ENCODE measurements at places on chromosomes 5 and 9.

GRCh38 chr5:170470275-170470674 is 33.5 kb upstream of the KCNIP1 start:
- DNase-seq: no peak

DNA sequence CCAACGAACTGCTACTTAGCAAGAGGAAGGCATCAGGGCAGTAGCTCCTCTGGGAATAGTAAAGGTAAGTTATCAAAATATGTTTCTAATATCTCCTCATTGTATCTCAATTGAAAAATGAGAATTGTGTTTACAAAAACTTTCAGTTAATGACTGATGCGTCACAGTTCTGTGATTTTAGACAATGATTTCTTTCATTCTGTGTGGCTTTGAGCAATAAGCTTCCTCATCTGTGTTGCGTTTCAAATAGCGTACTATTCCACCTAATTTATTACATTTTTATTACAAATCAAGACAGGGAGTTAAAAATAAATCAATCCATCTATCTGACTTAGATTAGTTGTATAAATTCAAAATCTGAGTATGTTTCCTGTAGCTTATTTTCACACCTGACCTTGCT is 145.0 kb downstream of the CAAP1 start:
- no peak for DNase-seq

DNA sequence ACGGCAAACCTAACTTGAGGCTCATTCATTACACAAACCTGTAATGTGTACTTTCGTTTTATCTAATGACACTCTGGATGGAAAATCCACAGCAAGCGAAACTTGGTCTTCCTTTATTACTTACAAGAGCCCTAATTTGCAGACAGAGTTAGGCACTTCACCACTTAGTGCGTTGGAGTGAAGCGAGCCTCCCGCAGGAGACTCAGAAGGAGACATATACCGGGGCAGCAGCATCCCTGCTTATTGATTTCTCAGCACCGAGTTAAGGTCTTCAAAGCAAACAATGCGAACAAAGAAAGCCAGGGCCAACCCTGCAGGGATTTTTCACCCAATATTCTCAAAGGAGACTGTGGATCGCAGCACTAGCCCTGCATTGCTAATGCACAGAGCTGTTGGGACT is 28.6 kb downstream of the LSM11 start:
- no peak for DNase-seq

- DNase-seq: peak; percentile 73
Observed at GRCh38 chr9:22211588-22212360, 202.7 kb upstream of the CDKN2B start.

DNA sequence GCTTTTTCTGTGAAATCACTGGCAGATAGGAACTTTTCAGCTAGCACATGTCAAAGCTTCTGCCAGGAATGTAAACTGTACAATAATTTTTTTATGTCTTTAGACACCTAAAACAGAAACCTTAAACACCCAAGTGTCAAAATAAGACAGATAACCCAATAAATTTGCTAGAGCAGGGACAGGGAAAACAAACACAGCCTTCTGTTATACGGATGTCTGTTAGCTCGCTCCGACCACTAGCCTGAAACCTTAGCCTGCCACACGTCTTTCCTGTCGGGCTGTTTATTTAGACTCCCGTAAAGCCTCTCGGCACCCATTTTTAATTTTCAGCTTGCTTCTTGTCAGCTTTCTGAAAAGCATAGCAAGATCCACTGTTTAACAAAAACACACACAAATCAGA is 355.4 kb upstream of the SLC24A2 start:
- DNase-seq: no peak

- no peak for DNase-seq
Observed at GRCh38 chr5:9544502-9545135, 1.3 kb downstream of the SEMA5A start.

DNA sequence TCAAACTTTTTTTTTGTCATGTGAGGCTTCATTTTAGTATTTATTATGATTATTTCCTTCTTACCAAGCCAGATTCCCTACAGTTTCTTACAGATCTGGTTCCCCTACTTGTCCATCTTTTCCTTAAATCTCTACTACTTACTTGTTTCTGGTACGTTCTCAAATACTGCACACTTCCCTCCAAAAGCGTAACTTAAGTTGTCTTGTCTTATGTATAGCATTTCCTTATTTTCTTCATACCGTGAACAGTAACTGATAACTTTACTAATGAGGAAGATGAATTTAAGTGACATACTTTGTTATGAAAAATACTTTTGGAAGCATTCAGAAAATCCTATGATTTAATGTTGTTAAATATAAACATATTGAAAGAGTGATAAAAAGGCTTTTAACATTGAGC is 67.3 kb downstream of the PARP8 start:
- DNase-seq: no peak

DNA sequence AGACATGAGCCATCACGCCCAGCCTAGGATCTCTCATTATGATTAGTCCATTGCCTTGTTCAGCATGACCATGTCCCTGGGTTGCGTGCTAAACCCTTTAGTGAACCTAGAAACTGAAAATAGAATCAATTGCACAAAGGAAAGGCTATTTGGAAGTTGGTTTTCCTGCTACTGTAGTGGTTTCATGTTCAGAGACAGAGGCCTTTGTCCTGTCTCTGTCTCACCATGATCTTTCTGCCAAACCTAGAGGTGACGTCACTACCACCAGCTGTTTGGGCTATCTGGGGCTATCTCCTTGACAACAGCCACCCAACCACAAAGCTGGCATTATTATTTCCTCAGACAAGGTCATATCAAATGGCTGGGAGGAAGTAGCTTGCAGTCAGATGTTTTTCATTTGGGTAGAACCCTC is 4.0 kb upstream of the CDK5RAP2 start:
- peak; percentile 55 for DNase-seq

GRCh38 chr9:79264511-79265355 is 307.0 kb upstream of the TLE4 start:
- no peak for DNase-seq

GRCh38 chr5:135718651-135719050 is 115.8 kb upstream of the SLC25A48 start:
- no peak for DNase-seq

Data from kidney epithelial cell (primary cell).